Airway epithelial cell (primary cell): ENCODE measurements at places on chromosomes 3 and 15. TPM values are rescaled to one million over a fixed set of nuclear protein-coding genes. Genes with fewer than 3 reads are reported as not detected.

MFGE8 gene
- total RNA-seq = 35.9 and 42.7 TPM in 2 replicates

LMAN1L gene
- not detected in 2 replicates for total RNA-seq

LRRC3B gene
- total RNA-seq = not detected in 2 replicates

PLSCR5 gene
- not detected in 2 replicates for total RNA-seq

ZMYND10 gene
- total RNA-seq = 1.1 and 1.4 TPM in 2 replicates

CKMT1B gene
- total RNA-seq = 86.0 and 112 TPM in 2 replicates

LARP6 gene
- total RNA-seq = 6.0 and 12.5 TPM in 2 replicates

KCNMB3 gene
- total RNA-seq = 0.35 TPM in 1 of 2 replicates, not detected in the other

IL17RC gene
- total RNA-seq = 42.2 and 42.7 TPM in 2 replicates
